ENCODE measurements at places on chromosomes 7 and 10.

DNA sequence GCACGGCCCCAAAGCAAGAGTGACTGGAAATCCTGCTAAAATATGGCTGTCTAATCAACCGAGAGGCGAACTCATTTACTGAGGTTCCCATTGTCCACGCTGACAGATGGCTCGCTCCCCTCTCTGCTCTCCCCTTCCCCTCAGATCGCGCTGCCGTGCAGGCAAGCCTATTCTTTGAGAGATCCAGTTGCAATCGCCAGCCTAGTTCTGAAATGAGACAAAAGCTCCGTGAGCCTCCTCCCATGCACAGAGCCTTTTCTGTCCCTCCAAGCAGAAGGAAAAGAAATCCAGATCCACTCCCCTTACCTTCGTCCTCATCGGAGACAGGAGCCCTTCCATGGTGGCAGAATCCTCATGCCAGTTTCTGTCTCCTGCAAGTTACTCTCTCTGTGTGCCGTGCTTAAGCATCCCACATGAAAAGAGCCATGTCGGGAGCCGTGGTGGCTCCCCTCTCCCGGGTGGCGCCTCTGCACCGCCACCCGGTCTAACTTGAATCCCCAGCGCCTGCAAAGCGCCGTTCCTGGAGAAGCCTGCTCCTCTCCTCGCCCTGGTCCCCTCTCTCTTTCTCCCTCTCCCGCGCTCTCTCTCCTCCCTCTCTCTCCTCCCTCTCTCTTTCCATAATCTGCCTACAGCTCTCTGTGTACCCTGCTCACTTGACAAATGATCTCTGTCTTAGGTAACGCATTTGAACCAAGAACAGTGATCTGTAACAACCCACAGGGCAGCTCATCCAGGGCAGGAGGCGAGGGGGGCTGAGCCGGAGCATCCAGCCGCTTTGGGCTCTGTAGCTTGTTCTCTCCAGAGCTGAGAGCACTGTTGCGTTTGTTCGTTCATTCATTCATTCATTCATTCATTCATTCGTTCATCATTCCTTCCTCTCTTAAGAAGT, 156.8 kb downstream of the FRMD4A start:
- peak; percentile 67 for DNase-seq

- no peak for DNase-seq
These were observed 63.2 kb downstream of the SMURF1 start for GRCh38 chr7:99080679-99081078.

GRCh38 chr10:35693800-35694199, 51.7 kb upstream of the FZD8 start:
- no peak for DNase-seq

GRCh38 chr7:75743455-75743859, 4.7 kb upstream of the HIP1 start:
- no peak for DNase-seq

DNA sequence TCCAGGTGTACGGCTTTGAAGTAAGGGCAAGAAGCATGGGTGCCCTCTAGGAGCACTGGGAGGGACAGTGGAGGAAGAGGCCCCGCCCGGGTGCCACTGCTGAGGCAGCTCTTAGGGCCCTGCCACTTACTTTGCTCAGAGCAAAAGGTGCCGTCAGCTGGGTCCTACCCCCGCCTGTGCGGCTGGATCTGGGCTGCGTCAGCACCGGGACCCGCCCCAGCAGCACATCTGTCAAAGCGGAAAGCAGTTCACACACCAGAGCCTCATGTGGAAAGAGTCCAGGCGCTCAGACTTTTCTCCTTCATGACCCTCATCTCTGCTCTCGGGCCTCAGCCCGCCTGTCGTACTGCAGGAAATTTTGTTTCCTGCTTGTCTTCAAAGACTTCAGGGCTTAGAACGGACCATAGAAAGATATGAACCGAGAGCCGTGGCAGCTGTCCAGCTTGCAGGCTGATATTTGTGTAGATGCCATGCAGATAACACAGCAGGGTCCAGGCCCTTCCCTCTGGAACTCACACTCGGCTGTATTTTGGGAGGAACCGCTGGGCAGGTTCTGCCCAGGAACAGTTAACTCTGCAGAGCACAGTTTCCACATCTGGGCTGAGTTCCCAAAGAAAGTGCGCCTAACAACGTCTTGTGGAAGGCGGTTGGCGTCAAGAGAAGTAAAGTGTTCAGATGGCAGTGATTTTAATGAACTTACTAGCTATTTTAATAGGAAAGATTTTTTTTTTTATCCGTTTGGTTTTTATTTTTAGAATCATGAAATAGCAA, 44.3 kb upstream of the PRKAR1B start:
- no peak for DNase-seq

DNA sequence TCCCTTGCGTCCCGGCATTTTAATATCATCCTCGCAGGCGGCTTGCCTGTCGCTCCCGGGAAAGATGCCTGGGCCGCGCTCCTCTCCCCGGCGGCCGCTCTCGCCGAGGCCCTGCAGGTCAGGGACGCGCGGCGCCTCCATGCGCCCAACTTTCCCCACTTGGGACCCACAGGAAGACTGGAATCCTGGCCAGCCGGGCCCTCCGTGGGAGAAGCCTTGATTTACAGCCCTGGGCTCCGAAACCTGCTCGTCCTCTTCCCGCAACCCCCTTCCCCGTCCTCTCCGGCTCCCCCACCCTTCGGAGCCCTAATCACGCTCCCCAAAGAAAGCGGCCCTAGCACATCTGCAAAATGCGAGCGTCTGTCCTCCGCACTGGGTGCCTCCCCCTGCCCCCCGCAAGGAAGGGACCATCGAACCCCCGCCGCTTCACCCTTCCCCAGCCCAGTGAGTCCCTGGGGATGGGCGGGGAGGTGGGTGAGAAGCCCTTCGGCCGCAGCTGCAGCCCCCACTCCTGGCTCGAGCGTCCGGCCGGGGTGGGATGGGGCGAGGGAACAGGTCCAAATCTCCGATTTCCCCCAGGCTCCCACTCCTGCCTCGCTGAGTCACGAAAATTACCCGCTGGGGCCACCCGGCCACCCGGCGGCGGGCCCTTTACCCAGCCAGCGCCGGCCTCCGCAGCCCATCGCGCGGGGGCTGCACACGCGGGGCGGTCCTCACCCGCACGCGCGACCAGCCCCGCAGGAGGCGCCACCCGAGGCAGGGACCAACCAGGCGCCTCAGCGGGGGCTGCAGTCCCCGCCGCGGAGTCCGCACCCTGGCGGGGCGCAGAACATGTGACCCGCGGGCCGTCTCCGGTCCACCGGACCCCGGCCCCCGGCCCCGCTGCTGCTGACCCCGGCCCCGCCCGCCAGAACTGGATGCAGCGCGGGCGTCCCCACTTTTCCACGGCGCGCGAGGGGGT, 695 bp downstream of the HSPA12A start:
- DNase-seq = peak; percentile 34

- no peak for DNase-seq
These were observed 56.4 kb downstream of the CDHR3 start for GRCh38 chr7:106019470-106019820.

GRCh38 chr10:80630324-80630723, 92.6 kb downstream of the SH2D4B start:
- no peak for DNase-seq

- no peak for DNase-seq
These were observed 7.5 kb upstream of the JAKMIP3 start for GRCh38 chr10:132058111-132058745.

DNA sequence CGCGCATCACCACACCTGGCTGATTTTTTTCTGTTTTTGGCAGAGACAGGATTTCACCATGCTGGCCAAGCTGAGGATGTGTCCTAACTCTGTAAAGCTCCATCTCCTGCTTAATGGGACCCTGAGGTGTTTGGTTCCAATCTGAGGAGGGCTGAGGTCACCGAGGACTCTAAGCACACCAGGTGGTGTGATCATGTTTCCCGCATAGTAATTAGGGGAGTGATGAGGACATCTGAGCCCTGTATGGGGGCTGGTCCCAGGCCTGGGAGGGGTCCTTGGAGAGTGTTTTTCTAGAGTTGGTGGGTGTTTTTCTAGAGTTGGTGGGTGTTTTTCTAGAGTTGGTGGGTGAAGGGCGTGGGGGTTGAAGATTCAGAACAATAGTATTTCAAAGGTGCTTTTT, 3.0 kb upstream of the ABHD11 start:
- no peak for DNase-seq

- DNase-seq = no peak
These were observed 138.9 kb upstream of the AHR start for GRCh38 chr7:17159500-17160037.

DNA sequence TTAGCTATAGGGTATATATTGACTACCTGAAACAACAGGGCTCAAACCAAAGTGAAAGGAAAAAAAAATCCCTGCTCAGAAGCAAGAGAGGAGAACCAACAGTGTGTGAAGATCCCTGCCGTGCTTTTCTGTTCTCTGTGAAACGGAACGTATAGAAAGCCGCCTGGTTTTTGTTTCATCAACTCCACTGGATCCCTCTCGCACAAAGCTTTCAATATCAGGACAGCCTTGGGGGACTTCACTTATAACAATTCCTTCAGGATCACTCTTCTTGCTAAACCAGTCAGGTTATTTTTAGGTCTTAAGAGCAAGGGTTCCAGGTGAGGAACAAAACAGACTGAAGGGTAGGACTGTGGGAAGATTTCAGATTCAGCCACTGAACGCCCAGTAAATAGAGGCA, 151.1 kb upstream of the CACNA2D1 start:
- no peak for DNase-seq

DNA sequence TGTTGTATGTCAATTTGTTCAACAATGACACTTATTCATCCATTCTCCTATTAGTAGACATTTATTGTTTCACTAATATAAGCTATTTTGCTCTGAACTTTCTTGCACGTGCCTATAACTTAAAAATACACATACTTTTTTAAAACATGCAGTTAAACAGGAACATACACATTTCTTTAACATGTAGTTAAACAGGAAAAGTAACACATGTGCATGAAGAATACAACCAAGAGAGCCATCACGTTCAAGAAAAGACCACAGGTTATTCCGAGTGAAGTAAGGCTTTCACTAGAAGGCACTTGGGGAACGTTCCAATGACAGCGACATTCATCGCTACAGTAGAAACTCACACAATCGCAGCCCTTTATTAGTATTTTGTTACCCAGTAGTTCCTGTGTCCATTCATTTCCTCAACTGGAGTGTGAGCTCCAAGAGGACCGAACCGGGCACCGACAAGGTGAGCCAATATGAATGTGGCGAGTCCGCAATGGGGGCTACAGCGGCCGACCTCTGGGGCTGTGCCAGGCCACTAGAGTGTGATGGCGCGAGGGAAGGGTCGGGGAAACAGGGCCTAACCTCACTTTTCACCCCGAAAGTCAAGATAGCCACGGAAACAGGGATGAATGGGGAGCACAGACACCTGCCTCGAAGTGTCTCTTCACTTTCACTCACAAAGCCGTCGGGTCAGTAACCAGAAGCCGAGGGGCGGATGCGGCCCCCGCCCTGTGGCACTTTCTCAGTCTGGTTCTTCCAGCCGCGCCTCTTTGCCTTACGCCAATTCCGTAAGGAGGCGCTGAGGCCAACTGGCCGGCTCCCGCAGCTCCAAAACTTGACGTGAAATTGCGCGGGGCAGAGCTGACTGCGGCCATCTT, 775 bp upstream of the SEPTIN7 start:
- peak; percentile 89 for DNase-seq

- DNase-seq = peak; percentile 21
These were observed 121.9 kb downstream of the PTPRZ1 start for GRCh38 chr7:121994625-121995410.

DNA sequence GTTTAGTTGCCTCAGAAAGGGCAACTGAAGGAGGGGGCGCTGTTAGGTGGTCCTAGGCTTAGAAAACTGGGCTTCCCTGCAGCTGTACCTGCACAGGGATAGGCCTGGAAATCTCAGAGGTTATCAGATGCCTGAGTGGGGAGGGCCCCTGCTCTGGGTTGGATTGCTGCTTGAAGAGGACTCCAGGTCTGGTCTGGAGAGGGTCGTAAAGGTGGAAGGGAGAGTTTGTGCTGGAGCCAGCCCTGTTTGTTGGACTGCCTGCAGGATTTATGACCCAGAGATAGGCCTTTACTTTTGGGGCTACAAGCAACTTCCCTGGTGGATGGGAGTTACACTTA, 765.9 kb downstream of the GRID1 start:
- DNase-seq = no peak

- no peak for DNase-seq
These were observed 257.6 kb upstream of the LRGUK start for GRCh38 chr7:133869556-133869955.

DNA sequence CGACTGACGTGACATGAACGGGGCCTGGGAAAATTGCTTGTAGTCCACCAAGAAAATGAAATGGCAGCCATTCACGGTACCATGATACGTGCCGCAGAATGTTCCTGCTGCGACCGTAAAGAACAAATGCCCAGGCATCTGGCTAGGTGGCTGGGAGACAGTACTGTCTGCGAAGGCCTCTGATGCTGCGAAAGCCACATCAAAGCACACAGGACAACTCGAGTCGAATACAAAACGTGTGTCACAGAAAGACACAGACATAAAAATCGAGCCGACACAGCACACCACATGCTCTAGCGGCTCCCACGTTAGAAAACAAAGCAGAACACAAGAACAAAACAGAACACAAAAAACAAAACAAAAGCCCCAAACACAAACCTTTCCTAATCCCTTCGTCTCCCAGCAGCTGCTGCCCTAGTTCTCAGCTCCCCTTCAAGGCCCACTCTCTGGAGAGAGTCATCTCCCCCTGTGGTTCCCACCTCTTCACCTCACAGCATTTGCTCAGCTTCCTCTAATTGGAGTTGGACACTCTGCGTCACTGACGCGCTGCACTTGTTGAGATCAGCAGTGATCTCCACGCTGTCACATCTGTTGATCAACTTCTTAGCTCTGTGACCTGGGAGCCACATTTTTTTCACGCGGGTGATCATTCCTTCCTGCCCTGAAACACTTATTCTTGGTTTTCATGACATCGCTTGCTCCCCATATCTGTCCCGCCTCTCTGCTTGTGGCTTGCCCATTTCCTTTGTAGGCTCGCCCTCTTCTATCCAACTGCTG, 112.2 kb downstream of the CLEC2L start:
- no peak for DNase-seq

- no peak for DNase-seq
These were observed 116.0 kb downstream of the NPTX2 start for GRCh38 chr7:98733036-98733435.

DNA sequence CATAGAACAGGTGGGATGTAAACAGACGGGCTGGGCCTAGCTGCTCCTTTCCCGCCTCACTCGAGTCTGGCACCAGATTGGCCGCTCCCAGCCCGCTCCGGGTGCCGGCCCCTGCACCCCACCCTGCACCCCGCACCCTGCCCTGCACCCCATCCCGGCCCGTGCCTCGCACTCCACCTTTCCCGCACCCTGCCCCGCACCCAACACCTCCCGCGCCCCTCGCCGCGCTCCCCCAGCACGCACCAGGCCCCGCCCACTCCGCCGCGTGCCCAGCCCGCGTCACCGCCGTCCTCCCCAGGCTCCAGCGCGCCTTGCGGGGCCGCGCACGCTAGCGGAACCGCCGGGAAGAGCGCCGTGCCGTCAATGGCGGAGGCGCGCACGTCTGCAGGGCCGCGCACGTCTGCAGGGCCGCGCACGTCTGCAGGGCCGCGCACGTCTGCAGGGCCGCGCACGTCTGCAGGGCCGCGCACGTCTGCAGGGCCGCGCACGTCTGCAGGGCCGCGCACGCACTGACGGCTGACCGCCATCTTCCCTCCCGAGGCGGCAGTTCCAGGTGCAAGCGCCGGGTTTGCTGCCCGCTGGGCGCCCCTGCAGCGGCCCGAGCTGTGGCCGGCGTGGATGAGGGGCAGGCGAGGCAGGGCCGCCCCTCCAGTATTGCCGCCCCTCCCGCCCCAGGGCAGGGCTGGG, at the start of gene UBE3C:
Gene UBE3C (plus strand): TSS at position 503 of the 687 bp plus-strand sequence. CDS start 347 bp downstream, outside the sequence.
- peak; percentile 90 for DNase-seq

Measured in caudate nucleus (tissue), 63 donors.